ENCODE measurements at places on chromosomes 4 and X.
A peak's percentile ranks its signal among the peaks of the same experiment; 100 is the strongest.

DNA sequence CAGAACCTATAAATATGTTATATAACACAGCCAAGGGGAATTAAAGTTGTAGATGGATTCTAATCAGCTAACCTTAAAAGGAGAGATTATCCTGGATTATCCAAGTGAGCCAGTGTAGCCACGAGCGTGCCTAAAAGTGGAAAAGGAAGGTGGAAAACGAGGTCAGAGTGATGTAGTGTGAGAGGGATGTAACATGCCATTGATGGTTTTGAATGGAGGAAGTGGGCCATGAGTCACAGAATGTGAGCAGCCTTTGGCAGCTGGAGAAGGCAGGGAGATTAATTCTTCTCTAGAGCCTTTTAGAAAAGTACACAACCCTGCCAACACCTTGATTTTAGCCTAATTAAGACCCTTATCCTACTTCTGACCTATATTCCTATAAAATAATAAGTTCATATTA lies 149.1 kb downstream of the SLC39A8 start:
- no peak overlapping the region for H3K4me3 ChIP-seq
- no peak overlapping the region for H3K27ac ChIP-seq
- H3K27me3 ChIP-seq = no peaks in the 10 kb centered on the region
- no peaks in the 10 kb centered on the region for H3K36me3 ChIP-seq
- DNase-seq = no peak

GRCh38 chr4:10694828-10695209 lies 10.3 kb upstream of the CLNK start:
- H3K36me3 ChIP-seq = peaks cover 3% of the 10 kb centered on the region
- peaks cover 11% of the 10 kb centered on the region for H3K4me1 ChIP-seq
- no peak overlapping the region for H3K27ac ChIP-seq
- no peaks in the 10 kb centered on the region for H3K27me3 ChIP-seq
- no peak overlapping the region for H3K4me3 ChIP-seq
- DNase-seq = no peak

GRCh38 chr4:85929961-85930665 lies 429.7 kb downstream of the MAPK10 start:
- peak overlapping the region; percentile 77 for H3K27ac ChIP-seq
- no peak overlapping the region for H3K4me3 ChIP-seq
- no peaks in the 10 kb centered on the region for H3K27me3 ChIP-seq

DNA sequence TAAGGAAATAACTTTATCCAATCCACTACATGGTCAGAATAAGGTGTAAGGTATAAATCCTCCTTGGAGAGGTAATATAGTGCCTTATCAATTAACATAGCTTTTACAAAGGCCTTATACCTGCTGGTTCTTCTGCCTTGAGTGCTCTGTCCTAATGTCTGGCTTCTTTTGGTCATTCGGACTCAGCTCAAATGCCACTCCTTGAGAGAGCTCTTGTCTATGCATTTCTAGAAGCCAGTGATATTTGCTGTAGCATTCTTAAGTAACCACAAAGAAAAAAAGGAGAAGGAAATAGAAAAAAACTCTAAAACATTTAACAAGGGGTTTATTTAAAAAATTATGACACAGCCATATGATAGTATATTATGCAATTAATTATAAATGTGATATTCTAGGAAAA lies 444.8 kb upstream of the SLIT2 start:
- no peak overlapping the region for H3K4me3 ChIP-seq

DNA sequence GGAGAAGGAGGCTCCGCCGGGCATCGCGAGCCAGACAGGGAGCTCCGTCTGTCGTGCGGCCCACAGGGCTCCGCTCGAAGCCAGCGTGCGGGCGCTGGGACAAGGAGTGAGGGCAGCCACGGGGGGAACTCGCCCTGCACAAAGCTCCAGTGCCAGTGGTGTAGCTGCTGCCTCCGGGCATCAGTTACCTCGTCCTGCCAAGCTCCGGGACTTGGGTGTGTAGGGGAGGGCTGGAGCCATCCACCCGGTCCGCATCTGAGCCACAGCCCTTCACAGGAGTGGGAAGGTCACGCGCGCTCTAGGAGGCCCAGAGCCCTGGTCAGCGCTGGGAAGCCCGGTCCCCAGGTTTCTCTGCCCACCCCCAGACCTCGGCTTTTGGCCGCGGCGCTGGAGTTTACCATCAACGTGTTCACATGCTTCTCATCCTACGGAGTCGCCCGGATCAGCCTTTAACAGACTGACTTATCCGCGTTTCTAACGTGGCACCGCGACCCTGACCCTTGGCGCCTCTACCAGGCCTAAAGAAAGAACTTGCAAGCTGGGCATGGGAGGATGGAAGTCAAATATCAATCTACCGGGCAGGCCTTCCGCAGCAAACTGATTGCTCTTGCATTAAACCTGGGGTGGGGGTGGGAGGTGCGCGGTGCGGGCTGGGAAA lies 8.4 kb upstream of the PRDM8 start:
- no peak for DNase-seq
- H3K4me3 ChIP-seq = no peak overlapping the region
- H3K27me3 ChIP-seq = peaks cover 27% of the 10 kb centered on the region
- H3K36me3 ChIP-seq = peaks cover 18% of the 10 kb centered on the region

DNA sequence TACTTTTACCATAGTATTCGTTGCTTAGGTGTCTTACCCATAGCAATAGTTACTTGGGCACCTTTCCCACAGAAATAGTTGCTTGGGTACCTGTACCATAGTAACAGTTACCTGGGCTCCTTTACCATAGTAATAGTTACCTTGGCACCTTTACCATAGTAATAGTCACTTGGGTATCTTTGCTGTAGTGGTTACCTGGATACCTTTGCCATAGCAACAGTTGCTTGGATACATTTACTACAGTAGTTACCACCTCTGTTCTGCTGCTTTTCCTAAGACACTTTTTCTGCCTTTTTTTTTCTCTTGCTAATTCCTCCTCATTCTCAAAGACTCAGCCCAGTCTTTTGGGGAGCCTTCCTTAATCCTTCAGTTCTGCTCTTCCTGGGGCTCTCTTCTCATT lies 272.8 kb upstream of the PUDP start:
- H3K27me3 ChIP-seq = no peaks in the 10 kb centered on the region
- no peaks in the 10 kb centered on the region for H3K36me3 ChIP-seq
- no peaks in the 10 kb centered on the region for H3K4me1 ChIP-seq
- H3K4me3 ChIP-seq = no peak overlapping the region
- H3K27ac ChIP-seq = no peak overlapping the region

GRCh38 chrX:124341396-124342132 lies 4.8 kb upstream of the SH2D1A start:
- H3K27me3 ChIP-seq = no peaks in the 10 kb centered on the region
- no peak for DNase-seq
- H3K36me3 ChIP-seq = no peaks in the 10 kb centered on the region
- no peaks in the 10 kb centered on the region for H3K4me1 ChIP-seq
- H3K4me3 ChIP-seq = no peak overlapping the region

GRCh38 chrX:103483720-103484119 lies 35.6 kb downstream of the RAB40A start:
- H3K4me3 ChIP-seq = no peak overlapping the region
- DNase-seq = no peak
- H3K4me1 ChIP-seq = no peaks in the 10 kb centered on the region
- H3K27ac ChIP-seq = no peak overlapping the region

Data from naive B cell (primary cell).